ENCODE measurements at places on chromosomes 13 and 19.

GRCh38 chr13:103229674-103230073, 163.5 kb upstream of the SLC10A2 start:
- no peak for DNase-seq

- no peak for DNase-seq
Observed at GRCh38 chr19:17611462-17612244, 56.2 kb downstream of the COLGALT1 start.

DNA sequence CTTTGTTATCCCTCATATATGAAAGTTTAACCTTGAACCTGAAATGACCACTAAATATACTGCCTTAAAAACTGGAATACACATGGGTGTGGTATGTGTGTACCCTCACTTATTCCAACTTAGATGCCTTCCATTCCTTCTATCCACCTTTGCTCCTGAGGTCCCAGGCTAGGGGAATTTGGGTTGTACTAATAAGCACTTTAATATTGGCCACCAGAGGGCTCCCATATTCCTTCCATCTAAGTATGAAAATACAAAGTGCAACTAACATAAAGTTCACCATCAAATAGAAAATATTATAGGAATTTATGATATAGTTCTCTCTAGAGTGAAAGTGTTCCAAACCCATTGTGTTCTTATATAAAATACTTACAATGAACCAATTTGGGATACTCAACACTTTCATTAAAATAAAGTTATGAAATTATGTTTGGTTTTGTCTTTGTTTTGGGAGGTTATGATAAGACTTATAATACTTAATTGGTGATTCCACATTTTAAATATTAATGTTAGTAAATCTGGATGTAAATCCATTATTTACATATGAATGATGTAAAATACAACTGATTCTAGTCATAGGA, 62.3 kb downstream of the ITGBL1 start:
- DNase-seq: no peak

- DNase-seq: no peak
Observed at GRCh38 chr19:15292847-15293582, 39.3 kb downstream of the BRD4 start.

- peak; percentile 65 for DNase-seq
Observed at GRCh38 chr19:48319647-48320541, 5.5 kb upstream of the EMP3 start.

- no peak for DNase-seq
Observed at GRCh38 chr13:69935043-69935442, 172.6 kb upstream of the ATXN8OS start.
